ENCODE measurements at places on chromosomes 1 and 21.
A peak's percentile ranks its signal among the peaks of the same experiment; 100 is the strongest.

GRCh38 chr21:16086121-16086520 lies 356.3 kb downstream of the USP25 start:
- DNase-seq: no peak

GRCh38 chr1:185990565-185990964 lies 256.4 kb downstream of the HMCN1 start:
- DNase-seq: no peak

DNA sequence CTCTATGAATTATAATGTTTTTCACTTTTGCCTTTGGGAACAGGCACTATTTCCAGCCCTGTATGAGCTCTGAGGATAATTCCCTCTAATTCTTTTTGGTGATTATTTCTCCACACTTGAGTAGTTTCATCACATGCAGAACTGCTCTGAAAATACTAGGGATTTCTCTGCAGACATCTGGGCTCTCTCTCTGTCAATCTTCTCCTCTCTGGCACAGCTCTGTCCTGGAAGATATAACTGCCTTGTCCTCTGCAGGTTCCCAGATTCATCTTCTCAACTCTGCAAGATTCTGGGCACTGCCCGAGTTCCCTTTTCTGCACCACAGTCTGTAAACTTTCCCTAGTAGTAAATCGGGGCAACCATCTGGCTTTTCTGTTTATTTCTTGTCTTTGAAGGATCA lies 131.3 kb upstream of the FMN2 start:
- no peak for DNase-seq

DNA sequence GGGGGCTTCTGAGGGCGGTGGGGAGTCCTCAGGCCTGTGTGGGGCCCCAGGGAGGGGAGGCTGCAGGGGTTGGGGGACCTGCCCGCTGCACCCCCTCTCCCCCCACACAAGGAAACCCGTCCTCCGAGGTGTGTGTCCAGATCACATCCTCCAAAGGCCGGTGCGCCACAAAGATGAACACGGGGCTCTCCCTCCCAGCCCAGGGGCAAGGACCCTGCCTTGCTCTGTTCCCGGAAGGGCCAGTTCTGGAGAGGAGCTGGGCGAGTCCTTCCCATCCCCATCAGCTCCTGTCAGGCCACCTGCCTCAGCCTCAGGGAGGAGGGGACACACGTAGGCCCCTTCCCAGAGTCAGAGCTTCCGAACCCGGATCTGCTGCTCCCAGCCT lies 2.5 kb upstream of the TTLL10 start:
- no peak for DNase-seq

- DNase-seq: peak; percentile 51
These were observed 4.6 kb downstream of the DMAP1 start for GRCh38 chr1:44217809-44218410.

DNA sequence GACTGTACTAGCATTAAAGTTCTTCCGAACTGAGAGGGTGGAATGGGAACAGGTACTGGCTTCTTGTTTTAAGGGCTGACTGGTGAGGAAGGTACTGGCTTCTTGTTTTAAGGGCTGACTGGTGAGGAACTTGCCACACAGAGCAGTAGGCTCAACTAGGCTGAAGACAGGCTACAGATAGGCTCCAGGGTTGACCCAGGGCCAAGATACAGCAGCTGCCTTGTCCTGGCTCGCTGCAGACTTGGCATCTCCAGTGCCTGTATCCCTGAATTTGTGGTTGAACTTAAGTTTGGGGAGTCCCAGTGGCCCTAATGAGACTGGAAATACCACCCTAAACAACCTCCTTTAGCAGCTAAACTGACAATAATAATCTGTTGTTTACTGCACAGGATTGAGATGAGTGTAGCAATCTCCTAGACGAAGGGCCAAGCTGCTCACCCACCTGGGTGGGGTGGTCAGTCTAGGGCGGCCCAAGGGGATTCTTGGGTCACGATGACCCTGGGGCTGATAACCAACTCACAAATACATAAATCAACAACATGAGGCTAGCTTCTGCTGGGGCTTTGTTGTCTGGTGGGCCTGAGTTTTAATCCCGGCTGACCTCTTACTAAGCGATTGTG lies 227.1 kb downstream of the DISC1 start:
- no peak for DNase-seq

- DNase-seq: no peak
These were observed 111.5 kb downstream of the PSMG1 start for GRCh38 chr21:39071623-39072214.

DNA sequence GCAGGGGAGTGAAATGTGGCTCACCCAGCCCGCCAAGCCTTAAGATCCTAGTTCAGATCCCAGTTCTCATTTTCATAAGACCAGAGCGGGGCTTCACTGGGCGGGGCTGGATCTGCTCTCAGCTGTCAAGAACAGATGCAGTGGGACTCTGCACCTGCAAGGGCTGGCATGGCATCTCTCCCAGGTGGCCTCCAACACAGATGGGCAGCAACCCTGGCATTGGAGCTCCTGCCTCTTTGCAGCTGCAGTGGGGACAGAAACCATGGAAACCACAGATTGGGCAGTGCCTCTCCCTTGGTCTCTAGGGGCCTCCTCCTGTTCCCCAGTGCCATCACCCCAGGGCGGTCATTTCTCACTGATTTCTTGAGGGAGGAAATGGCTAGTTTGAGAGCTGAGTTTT lies 267.7 kb downstream of the PRDM2 start:
- no peak for DNase-seq

GRCh38 chr21:43832158-43832550 lies 32.9 kb upstream of the AGPAT3 start:
- DNase-seq: no peak

- DNase-seq: no peak
These were observed 21.1 kb downstream of the TMEM51 start for GRCh38 chr1:15174615-15174983.

DNA sequence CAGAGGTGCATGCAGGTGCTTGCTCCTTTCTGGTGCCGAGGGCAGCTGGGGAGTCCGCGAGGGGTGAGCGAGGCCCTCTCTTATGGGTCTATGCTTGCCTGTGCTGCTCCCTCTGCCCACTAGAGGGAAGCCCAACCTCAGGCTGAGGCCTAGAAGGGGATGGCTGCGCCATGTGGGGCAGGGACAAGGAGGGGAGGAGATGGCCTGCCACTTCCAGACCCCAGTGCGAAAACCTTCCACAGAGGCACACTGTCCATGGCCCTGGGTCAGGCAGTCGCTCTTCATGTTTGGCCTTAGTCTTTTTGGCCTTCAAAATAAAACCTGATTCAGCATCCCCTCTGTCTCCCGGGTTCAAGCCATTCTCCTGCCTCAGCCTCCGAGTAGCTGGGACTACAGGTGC lies 14.0 kb downstream of the RHBG start:
- DNase-seq: peak; percentile 36

DNA sequence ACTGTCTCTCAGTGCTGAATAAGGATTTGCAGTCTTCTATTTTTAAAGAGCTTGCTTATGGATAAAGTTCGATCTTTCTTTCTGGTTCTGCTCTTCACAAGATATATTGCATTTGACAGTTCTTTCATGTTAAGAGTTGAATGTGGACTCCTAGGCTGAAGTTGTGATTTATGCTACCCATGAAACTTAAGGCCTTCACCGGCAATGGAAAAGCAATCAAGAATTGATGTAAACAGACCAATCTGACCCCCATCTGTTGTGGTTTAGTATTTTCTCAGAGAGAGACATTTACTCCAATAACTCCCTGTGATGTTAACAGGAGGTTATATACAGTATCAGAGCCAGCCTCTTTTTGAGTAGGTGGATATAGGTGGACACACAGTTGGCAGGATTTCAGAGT lies 165.8 kb downstream of the PAPPA2 start:
- no peak for DNase-seq

GRCh38 chr1:228373004-228373680 lies 33.5 kb downstream of the TRIM11 start:
- DNase-seq: no peak

- no peak for DNase-seq
These were observed 53.6 kb downstream of the CAPN8 start for GRCh38 chr1:223611936-223612335.

- DNase-seq: no peak
These were observed 53.2 kb downstream of the CNN3 start for GRCh38 chr1:94873520-94874351.

DNA sequence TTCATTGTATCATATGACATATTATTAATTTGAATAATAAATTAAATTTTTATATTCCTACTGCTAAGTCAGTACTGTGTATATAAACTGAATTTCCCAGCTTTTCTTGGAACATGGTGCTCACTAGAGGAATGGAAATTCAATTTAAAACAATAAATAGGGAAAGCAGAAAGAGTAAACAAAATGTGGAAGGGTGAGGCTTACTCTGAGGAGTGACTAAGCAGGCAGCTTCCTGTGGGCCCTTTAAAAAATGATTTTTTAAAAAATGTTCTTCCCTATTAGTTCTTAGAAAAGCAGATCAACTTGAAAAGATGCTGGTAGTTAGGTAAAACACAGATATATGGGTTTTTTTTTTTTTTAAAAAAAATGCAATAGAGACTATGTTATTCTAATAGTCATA lies 49.5 kb upstream of the S1PR1 start:
- no peak for DNase-seq

GRCh38 chr1:232369451-232370296 lies 260.3 kb downstream of the SIPA1L2 start:
- DNase-seq: no peak

DNA sequence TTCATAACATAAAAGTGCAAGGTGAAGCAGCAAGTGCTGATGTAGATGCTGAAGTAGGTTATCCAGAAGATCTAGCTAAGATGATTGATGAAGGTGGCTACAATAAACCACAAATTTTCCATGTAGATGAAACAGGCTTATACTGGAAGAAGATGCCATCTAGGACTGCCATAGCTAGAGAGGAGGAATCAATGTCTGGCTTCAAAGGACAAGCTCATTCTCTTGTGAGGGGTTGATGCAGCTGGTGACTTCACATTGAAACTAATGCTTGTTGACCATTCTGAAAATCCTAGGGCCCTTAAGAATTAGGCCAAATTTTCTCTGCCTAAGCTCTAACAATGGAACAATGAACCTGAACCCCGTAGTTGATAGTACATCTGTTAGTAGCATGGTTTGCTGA lies 34.0 kb downstream of the FLVCR1 start:
- DNase-seq: no peak

Measured in activated CD8-positive, alpha-beta memory T cell treated with anti-CD3 and anti-CD28 coated beads for 1 hour (primary cell).